ENCODE measurements at places on chromosomes 1 and 21.
A peak's percentile ranks its signal among the peaks of the same experiment; 100 is the strongest.

DNA sequence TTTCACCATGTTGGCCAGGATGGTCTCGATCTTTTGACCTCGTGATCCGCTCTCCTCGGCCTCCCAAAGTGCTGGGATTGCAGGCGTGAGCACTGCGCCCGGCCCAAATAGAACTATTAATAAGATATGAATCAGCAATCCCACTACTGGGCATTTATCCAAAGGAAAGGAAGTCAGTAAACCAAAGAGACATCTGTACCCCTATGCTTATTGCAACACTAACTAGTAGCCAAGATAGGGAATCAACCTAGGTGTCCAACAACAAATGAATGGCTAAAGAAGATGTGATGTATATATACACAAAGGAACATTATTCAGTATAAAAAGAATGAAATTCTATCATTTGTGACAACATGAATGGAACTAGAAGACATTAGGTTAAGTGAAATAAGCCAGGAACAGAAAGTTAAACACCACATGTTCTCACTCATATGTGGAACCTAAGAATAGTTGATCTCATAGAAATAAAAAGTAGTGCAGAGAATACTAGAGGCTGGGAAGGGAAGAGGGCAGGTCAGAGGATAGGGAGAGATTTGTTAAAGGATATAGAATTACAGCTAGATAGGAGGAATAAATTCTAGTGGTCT is 48.8 kb downstream of the XPR1 start:
- DNase-seq, result no peak

DNA sequence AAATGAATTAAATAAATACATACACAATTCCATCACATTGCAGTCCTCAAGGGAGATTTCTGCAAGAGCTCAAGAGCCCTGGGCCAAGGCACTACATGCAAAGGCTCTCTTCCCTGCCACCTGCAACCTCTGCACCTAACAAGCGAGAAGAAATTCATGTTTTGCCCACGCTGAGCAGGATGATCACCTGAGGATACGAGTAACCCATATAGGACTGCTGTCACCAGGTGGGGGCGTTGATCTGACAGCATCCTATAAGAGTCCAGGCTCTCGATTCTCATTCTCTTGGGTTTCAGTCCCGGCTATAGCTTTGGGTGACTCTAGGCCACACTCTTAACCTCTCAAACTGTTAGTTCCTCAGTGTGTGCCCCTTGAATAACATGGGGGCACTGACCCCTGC is 18.7 kb upstream of the SPOCD1 start:
- DNase-seq, result no peak

- no peak for DNase-seq
Measured at GRCh38 chr1:59484096-59484495, 187.2 kb downstream of the FGGY start.

DNA sequence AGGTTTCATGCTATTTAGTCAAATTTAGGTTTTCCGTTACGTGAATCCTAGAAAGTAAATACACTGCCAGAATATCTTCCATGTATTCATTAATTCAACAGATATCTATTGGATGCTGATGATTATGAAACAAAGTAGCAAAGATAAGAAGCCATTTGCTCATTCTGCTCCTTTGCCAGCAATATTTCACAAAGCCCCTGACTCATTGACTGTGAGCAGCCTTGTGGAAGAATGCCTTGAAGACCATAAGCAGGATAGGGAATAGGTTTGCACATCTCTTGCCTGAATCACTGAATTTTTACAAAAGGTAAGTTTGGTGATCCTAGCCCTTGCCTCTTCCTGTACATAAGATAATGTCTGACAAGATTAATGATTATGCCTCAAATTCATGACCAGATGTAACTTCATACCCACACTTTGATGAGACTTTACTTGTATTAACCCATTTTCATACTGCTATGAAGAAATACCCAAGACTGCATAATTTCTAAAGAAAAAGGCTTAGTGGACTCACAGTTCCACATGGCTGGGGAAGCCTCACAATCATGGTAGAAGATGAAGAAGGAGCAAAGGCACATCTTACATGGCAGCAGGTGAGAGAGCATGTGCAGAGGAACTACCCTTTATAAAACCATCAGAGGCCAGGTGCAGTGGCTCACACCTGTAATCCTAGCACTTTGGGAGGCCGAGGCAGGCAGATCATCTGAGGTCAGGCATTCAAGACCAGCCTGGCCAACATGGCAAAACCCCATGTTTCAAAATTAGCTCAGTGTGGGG is 1.6 kb upstream of the PIGK start:
- DNase-seq, result no peak

DNA sequence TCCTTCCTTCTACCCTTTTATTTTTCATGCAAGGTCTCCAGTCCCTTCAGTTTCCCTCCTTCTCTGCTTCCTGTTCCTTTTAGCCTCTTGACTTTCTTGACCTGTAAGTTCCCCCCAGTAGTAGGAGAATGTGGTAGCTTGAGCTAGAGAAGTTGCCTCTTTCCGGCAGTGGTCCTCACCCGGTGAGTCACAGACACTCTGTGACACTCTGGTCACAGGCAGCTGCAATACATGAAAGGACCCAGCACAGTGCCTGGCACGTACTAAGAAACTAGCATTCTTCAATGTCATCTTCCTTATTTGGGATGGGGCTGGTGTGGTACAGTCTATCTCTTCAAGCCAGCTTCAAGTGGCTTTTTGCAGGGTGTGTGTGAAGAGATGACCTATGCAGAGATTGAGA is 16.0 kb downstream of the PFKFB2 start:
- DNase-seq, result no peak

DNA sequence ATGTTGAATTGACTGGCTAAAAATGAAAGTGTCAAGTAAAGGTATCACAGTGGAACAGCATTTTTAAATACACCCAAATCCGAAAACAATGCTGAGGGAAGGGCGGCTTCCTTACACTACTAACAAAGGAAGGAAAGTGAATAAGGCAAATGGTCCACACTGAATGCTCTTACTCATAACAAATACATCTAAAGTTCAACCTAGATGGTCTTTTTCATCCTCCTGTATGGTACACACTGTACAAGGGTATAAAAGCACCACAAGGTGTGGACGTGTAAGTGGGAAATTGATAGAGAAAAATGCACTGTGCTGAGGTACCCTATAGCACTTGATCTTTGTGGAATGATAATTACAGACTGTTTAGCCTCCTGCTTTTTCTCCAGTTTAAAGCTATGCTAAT is 7.1 kb upstream of the PALMD start:
- no peak for DNase-seq

DNA sequence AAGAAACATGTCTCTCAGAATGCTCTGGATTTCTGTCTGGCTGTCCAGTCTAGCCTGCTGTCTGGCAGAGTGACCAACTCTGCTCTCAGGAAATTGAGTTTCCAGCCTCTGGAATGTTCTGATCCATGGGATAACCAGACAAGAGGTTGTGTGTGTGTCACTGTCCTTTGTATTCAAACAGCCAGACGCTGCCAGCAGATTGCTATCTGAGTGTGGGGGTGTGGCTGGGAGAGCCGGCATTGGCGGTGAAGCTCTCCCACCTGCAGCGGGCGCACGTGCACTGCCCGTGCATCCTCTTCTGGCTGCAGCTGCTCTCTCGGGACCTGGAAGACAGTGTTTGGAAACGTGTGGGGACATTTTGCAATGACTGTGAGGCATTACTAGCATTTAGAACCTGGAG is 26.1 kb downstream of the PKP1 start:
- no peak for DNase-seq

DNA sequence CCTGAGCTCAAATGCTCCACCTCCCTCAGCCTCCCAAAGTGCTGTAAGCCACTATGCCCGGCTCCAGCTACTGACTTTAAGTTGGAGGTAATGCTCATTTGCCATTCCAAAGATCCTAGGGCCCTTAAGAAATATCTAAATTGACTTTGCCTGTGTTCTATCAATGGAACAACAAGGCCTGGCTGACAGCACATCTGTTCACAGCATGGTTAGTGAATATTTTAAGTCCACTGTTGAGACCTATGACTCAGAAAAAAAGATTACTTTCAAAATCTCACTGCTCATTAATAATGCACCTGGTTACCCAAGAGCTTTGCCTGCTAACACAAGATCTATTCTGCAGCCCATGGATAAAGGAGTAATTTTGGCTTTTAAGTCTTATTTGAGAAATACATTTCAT is 3.5 kb upstream of the SSX2IP start:
- no peak for DNase-seq

DNA sequence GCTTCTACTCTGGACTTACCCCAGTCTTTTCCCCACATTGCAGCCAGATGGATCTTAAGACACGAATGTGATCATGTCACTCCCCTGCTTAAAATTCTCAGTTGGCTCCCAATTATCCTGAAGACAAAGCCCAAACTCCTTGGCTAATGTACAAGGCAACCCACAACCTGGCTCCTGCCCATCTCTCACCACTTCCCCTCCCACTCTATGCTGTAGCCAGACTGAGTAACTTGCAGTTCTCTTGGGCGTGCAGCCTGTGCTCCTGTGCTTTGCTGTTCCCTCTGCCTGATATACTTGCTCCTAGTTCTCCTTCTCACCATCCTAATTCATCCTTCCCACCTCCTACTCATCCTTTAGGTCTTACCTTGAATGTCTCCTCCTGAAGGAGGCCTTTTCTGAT is 56.2 kb downstream of the LGR6 start:
- DNase-seq, result no peak

DNA sequence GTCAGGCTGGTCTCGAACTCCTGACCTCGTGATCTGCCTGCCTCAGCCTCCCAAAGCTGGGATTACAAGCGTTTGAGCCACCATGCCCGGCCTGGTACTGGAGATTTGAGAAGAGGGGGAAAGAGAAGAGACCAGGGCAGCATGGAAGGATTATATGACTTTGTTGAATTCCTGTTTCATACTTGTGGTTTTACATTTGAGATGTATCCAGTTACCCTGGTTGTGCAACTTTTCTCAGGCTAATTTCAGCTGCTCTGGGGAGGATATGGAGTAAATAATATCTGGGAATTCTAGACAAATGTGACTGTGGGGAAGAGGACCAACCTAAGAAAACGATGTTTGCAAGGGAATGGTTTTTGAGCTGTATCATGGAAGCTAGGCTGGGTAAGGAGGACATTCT is 89.5 kb upstream of the GREM2 start:
- no peak for DNase-seq

- no peak for DNase-seq
Measured at GRCh38 chr1:15028102-15028501, 125.4 kb upstream of the TMEM51 start.

DNA sequence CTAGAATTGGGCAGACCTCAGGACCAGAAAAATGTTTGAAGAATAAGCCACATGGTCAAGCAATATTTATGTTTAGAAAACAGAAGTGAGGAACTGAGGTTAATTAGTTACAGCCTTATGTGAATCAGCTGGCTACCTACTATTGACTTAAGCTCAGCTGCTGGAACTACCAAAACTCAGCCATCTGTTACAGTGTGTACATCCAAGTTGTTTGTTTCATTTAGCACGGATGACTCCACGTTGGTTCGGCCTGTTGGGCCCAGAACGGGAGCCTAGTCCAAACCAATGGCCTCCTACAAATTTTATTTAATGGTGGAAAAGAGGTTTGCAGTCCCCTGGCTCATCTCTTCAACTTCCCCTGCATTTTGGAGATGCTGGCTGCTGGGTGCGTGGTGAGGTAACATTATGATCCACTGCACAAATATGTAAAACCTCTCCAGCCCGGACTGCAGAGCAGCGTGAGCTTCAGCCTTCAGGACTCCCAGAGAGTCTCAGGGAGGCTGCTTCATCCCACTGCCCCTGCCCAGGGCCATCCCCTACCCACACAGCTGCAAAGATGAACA is 143.4 kb downstream of the ZZZ3 start:
- peak; percentile 47 for DNase-seq

DNA sequence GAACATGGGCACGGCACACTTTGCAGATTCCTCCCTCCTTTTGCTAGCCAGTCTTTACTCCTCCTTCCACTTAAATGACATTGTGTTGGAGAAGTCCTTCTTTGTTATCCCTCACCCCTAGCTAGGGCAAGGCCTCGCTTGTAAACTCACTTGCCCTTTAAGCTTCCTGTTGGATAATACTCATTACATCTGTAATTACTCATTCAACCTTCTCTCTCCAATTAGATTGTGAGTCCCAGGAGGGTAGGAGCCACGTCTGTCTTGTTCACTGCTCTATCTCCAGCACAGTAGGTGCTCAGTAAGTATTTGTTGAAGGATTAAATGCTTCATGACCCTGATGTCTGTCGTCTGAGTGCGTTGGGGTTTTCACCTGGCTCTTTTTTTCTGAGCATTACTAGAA is 98.7 kb upstream of the USP24 start:
- no peak for DNase-seq

DNA sequence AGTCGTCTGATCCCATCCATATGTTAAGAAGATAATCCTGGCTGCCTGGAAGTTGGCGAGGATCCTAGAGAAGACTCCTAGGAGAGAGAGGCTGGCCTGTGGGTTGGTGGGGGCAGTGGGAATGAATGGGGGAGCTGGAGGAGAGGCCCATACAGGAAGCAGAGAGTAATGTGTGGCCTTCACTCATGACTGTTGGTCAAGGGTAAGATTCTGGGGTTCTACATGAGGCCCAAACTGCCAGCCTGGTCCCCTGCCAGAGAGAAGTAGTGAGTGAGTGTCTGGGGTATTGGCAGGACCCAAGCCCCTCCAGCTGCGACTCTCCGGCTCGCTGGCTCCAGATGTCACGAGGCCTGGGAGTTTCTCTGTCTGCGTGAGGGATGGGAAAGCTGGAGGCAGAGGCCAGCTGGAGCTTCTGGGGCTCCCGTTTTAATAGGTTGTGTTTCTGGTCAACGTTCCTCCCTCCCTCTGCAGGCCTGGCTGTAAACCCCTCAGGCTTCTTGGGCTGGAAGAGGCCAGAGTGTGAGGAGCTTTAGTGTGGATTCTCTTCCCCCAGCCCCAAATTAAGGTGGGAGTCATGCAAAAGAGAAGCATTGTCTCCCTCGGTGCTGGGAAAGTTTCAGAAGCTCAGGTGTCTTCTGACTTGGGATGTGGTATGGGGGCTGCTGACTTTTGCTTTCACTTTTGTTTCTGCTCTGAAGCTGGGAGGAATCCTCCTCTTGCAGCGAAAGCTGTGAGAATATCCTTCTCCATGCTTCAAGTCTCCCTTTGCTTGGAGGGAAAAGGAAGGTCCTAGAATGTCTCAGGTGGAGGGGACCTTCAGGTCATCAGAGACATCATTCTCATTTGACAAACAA is 2.6 kb downstream of the TMEM51 start:
- no peak for DNase-seq

DNA sequence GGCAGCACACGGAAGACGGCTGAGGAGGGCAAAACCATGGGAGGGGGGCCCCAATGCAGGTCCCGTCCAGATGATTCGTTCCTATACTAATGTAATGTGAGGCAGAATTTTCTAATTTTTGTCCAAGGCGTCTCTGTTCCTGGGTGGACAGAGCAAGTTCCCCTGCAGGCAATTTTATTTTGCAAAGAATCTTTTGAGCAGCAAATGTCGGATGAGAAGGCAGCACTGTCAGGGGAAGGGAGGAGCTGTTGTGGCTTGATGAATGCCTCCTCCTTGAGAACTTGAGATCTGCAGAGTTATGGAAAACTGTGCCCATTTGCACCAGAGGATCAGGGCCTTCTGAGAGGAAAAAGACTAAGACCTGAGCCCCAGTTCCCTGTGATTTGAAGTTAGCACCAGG is 17.3 kb downstream of the SLC1A7 start:
- no peak for DNase-seq

DNA sequence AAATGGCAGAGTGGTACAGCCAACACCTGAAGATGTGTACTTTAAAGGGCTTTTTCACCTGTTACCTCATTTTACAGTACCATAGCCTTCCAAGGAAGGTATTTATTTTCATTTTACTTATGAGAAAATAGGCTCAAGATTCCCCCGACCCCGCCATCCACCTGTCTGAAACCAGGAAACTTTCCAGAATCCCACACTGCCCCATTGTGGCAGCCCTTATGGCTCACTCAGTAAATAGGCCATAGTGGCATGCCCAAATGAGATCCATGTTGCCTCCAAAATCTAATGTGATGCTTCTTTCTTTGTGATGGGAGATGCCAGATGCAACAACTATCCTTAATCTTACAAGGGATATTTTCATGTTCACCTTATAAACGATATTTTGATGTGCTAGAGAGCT is 97.8 kb downstream of the EBNA1BP2 start:
- DNase-seq, result no peak

Measured in brain pericyte (primary cell).